ENCODE measurements at places on chromosomes 6 and 20.

DNA sequence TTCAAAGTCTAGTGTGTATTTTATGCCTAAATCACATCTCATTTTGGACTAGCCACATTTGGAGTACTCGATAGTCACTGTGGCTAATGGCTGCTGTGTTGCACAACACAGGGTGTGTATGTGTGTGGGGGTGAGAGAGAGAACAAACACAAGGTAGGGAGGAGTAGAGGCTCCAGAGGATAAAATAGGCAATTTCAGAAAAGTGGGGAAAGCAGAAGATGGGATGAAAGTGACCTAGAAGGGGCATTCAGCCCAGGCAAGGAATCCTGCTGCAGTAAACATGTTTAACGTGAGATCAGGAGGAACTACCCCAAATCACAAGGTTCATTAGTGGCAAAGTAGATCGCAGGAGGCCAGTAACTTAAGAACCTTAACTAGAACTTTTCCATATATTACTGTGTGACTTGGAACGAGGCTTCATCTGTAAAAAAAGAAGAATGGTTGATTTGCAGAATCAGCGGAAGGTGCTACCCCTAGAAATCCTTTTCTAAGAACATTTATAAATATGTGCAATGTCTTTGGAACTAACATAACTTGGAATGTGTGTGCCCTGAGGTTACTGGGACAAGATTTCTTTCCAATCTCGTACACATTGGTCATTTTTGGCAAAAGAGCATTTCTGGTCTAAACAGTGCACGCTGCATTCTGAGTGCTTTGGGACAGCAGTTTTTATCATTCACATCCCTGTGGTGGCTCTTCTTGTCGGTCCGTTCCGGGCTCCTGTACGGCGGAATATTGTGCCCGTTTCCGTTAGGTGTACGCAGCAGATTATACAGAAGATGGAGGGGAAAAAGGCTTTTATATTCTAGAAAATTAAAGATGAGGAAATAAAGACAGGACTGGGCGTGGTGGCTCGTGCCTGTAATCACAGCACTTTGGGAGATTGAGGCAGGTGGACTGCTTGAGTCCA, 2.6 kb downstream of the DUSP22 start:
- DNase-seq, result no peak

GRCh38 chr6:150185732-150186117, 42.9 kb downstream of the PPP1R14C start:
- DNase-seq, result no peak

- no peak for DNase-seq
Measured at GRCh38 chr20:45336530-45337366, 11.5 kb downstream of the SDC4 start.

GRCh38 chr6:46648869-46649492, 3.6 kb downstream of the CYP39A1 start:
- DNase-seq, result no peak

- no peak for DNase-seq
Measured at GRCh38 chr6:135572051-135572450, 74.5 kb upstream of the AHI1 start.

DNA sequence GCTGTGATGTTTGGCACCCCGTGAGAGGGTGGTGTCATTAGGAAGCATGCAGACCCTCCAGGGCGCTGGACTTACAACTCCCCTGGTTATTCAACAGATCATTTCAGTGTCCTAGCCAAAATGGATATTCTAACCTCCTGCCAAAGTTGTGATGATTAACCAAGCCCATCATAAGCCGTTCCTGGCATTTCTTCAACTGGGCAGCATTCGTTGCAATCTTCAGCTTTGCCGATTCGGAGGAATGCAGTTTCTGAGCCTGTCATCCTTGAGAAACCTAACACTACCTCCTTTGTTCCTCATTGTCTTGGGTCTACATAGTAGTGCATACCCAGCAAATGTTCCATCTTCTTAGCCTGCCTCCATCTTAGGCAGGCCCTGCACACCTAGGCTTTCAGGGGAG, 79.2 kb upstream of the MAP3K4 start:
- no peak for DNase-seq

- DNase-seq, result no peak
Measured at GRCh38 chr6:163291622-163292021, 122.9 kb upstream of the QKI start.

- no peak for DNase-seq
Measured at GRCh38 chr6:84860920-84861319, 96.5 kb upstream of the TBX18 start.

DNA sequence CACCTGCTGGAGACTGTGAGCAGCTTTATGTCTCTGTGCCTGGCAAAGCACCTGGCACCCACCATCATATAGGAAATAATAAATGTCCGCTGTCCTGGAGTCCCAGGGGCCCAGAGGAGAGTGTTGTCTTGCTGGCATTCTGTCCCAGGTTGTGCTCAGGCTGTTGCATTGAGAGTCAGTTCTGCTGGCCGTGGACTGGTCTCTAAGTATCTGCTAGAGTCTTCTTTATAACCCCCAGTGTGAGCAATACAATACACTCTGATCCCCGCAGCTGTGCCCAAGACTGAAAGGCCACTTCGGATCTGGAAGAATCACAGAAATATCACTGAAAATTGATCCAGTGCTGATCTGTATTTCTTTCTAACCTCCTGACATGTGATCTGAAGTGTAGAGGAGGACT, 38.3 kb upstream of the HINT3 start:
- no peak for DNase-seq

- DNase-seq, result no peak
Measured at GRCh38 chr6:137160763-137161162, 12.7 kb downstream of the IL22RA2 start.

GRCh38 chr6:3509336-3509735, 52.5 kb upstream of the SLC22A23 start:
- DNase-seq, result no peak
